ENCODE measurements at places on chromosomes 5 and 9. TPM values are rescaled to one million over a fixed set of nuclear protein-coding genes. Genes with fewer than 3 reads are reported as not detected.

- no peak for DNase-seq
Measured at GRCh38 chr5:59380350-59380951, 513.1 kb downstream of the PDE4D start.

DNA sequence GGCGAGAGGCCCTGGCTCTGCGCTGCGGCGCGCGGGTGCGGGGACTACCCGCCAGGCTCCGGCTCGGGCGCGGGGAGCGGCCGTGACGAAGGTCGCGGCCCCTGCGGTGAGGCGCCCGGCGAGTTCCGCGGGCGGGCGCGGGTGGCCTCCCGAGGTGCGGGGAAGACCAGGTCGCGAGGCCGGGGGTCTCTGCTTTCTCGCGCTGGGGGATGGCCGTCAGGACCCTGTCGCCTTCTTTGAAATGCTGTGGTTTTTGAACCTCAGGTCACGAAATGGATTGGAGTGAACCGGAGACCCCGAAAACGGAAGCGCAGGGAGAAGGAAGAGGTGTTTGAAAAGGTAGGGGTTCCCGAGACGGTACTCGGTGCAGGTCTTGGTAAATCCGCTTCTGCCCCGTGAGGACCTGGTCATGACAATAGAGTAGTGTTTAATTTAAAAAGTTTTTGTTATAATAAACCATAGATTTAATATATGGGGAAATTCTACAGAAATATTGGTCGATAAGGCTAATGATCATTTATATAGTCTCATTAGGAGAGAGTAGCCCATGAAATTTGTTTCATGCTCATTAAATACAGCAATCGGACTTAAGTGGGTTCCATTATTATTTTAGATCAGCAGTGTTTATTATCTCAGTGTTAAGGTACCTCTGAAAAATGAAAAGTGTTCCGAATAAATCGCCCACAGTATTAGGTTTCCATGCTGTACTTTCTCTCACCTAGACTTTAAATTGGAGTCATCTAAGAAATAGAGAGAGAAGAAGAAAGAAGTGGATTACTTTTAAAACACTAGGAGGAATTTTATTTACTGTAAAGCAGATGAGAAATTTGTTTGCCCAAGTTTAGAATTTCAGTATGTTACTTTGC, 279.0 kb downstream of the AOPEP start:
- no peak for DNase-seq

DNA sequence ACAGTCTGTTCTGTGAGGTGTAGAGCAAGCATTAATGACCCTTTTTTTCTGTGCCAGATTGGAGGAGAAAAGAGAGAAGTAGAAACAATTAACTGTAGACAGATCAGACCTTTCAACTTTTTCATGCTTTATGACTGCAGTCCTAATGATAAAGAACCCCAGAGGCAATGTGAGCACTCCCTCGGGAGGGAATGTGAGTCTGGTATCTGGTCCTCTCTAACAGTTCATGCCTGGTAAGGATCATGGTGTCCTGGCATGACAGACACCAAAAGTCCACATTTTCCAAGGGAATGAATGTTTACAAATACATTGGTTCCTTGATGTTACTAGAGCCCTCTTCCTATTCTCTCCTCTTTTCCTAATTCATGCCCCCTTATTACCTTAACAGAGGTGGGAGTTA, 70.3 kb downstream of the MTAP start:
- no peak for DNase-seq

DNA sequence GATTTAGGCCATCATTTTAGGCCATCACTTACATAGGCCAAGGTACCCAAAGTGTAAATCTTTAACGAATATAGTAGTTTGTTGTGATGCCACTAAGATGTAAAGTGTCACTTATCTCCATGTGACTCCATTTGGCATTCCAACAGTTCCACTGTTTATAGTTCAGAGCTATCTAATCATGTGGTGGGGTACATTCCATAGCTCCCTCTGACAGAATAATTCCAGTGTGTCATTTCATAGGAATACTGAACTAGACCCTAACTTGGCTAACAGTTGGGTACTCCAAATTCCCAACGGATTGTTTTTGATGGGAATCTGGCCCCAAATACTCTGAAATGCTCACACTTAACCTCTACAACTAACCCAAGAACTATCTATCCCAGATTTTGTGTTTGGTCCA, 76.7 kb upstream of the FST start:
- DNase-seq: no peak

- peak; percentile 8 for DNase-seq
Measured at GRCh38 chr5:72693546-72694205, 122.8 kb upstream of the TNPO1 start.

FCN2 gene
- total RNA-seq: not detected

CDKN2AIPNL gene
- total RNA-seq: 2.0 TPM

Data from stomach (tissue), 19 donors.